Left lung (tissue), 14 donors: ENCODE measurements at places on chromosomes 4 and X. TPM values are rescaled to one million over a fixed set of nuclear protein-coding genes. Genes with fewer than 3 reads are reported as not detected.
A peak's percentile ranks its signal among the peaks of the same experiment; 100 is the strongest.

Gene HNRNPDL
- 218 TPM for total RNA-seq

Gene RXFP1
- 4.3 TPM for total RNA-seq

Gene RTL9
- 0.70 TPM for total RNA-seq

Gene DNASE1L1
- total RNA-seq, result 36.1 TPM

Gene SCD5
- 30.0 TPM for total RNA-seq

Gene UGT8
- total RNA-seq, result 4.2 TPM

Gene USP17L15
- total RNA-seq, result not detected

Gene RTL5
- 10.6 TPM for total RNA-seq

Gene GAGE12F
- not detected for total RNA-seq

Gene DCAF4L1
- total RNA-seq, result 0.58 TPM

Gene PHKA1
- 4.8 TPM for total RNA-seq

DNA sequence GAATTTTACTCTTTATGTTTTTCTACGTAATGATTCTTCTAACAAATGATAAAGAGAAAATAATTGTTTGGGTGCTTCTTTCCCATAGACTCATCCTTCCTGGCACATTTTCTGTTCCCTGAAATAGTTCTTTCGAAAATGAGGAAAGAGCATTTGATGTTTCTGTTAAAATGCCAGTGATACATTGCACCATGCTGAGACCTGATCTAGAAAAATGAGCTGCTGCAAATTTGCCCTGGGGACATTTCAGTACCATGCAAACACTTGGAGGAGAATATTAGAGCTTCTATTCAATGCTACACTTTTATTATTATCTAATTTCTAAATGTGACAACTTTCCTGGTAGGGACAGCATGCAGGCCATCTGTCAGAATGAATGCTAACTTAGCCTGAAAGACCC is 83.3 kb downstream of the C4orf33 start:
- no peak for DNase-seq

DNA sequence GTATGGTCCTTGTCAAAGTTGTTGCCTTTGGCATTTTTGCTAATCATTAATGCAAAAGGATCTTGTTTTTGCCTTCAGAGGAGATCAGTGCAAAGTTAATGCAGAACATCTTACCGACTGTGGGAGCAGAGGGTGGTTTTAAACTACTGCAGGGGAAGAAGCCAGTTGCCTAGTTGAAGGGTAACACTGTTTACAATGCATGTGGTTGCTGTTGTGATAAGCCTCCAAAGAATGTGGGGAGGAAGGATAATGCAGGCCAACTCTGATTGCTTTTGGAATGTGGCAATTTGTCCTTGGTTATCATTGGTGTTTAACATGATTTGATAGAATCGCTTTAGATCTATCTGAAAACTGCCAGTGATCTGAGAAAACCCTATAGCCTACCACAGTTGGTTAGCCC is 204.3 kb upstream of the TLL1 start:
- no peak for DNase-seq

DNA sequence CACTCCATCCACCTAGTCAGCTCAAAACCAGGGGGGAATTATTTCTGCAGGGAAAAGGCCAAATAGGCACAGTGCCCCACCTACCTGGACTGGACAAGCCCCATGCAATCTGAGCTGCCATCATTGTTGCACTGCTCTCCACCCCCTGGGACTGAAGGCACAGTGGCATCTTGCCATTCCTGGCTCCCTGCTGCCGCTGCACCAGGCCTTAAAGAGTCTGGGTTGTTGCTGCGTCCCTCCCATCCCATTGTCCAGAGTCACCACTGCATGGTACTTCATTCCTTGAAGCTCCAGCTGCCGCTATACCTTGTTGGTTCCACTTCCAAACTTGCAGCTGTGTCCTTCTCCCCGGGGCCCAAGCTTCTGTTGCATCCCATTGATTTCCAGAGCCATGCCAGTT is 629.7 kb downstream of the STIM2 start:
- DNase-seq, result no peak

GRCh38 chr4:1711571-1712215 is 426 bp downstream of the SLBP start:
- peak; percentile 39 for DNase-seq

GRCh38 chr4:80423553-80424224 is 88.2 kb downstream of the CFAP299 start:
- DNase-seq, result no peak

- DNase-seq, result no peak
Observed at GRCh38 chr4:137359691-137360315, 172.5 kb downstream of the PCDH18 start.

DNA sequence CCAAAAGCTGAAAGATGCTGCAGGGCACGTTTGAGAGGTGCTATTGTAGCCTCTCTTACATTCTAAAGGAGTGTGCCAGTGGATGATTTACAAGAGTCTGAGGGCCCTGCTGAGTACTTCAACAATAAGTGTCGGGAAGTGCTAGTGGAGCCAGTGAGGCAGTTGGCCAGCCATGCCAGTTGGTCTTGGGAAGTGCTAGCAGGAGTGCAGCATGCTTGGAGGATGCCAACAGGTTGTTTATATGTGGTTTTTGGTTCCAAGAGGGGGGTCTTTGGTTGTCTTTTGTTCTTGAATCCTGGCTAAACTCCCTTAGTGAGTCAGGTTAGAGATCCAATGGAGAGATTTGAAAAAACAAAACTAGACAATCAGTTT is 335.3 kb downstream of the PABPC4L start:
- no peak for DNase-seq

DNA sequence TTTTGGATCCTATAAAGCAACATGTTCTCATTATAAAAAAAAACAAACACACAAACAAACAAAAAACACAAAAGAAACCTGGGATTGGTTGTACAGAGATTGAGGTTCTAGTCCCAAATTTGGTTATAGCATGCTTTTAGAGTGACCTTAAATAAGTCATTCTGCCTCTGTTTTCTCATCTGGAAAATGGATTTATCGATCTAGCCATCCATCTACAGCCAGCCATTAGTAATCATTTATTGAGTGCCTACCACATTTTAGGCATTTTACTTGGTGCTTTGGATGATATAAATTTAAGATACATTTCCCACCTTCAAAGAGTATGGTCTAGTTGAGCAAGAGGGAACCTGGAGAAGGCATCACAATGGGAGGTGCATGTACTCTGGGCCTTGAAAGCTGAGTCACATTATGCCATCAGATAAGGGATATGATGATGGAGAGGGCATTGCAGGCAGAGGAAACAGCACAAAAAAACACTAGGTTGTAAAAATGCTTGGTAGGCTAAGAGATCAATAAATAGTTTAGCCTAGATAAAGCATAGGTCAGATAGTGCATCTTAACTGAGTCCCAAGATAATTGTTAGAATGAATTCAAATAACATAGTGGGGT is 91.4 kb downstream of the HEPH start:
- DNase-seq, result no peak

GRCh38 chrX:110755611-110756010 is 40.0 kb downstream of the CHRDL1 start:
- DNase-seq, result no peak

DNA sequence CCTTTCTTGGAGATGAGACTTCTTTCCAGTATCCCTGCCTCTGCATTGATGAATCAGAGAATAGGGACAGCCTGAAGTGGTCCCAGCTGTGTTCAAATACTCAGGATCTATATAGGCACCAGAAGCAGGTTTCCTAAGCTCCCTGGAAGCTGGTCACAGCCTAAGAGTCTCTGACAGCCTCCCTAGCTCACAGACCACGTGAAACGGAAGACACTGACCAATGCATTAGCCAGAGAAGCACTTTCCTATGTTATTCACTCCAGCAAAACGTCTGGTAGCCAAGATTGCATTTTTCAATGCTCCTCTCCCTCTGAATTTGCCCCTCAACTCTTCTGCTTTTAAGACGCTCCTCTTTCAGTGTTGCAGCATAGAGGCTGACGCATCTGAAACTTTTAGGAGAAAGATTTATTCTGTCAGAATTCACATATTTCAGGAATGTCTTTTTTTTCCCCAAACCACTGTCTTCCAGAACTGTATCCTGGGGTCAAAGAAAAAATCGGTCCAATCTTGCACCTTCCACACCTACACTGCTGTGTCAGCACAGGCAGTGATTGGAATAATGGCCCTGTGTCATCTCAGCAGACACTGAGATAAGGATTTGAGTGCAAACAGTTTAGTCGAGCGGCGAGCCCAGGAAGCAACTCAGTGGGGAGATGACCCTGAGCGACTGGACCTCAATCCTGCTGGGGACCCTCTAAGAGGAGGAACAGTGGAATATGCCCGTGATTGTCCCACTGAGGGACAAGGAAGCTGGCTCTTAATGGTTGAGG is 109.4 kb downstream of the SMIM20 start:
- no peak for DNase-seq

GRCh38 chrX:7993873-7994272 is 66.7 kb upstream of the PNPLA4 start:
- no peak for DNase-seq

GRCh38 chr4:98745366-98745765 is 87.0 kb upstream of the TSPAN5 start:
- no peak for DNase-seq

GRCh38 chr4:185112104-185112503 is 31.0 kb upstream of the SLC25A4 start:
- DNase-seq, result no peak

GRCh38 chr4:77073981-77074380 is 1.8 kb downstream of the CCNI start:
- no peak for DNase-seq

- DNase-seq, result no peak
Observed at GRCh38 chr4:12200226-12200625, 771.5 kb upstream of the HS3ST1 start.
